ENCODE measurements at places on chromosomes 4 and X.

GRCh38 chr4:77601614-77602187 lies 3.9 kb upstream of the CXCL13 start:
- DNase-seq = peak; percentile 84

- peak; percentile 64 for DNase-seq
Measured at GRCh38 chr4:129362691-129363274, 266.8 kb downstream of the C4orf33 start.

- no peak for DNase-seq
Measured at GRCh38 chr4:118839221-118839927, 3.4 kb upstream of the SEC24D start.

DNA sequence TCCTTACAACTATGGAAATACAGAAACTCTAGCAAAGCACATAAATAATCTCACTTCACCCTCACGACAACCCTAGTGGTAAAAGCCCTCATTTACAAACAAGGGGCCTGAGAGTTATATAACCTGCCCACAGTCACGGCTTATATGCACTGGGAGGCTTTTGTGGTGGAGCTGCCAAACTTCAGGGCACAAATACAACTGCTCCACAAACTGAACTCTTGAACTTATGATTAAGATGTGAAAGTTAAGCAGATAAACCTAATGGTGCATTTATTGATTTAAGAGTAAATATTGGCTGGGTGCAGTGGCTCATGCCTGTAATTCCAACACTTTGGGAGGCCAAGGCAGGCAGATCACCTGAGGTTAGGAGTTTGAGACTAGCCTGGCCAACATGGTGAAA lies 19.0 kb downstream of the SLC2A9 start:
- no peak for DNase-seq

DNA sequence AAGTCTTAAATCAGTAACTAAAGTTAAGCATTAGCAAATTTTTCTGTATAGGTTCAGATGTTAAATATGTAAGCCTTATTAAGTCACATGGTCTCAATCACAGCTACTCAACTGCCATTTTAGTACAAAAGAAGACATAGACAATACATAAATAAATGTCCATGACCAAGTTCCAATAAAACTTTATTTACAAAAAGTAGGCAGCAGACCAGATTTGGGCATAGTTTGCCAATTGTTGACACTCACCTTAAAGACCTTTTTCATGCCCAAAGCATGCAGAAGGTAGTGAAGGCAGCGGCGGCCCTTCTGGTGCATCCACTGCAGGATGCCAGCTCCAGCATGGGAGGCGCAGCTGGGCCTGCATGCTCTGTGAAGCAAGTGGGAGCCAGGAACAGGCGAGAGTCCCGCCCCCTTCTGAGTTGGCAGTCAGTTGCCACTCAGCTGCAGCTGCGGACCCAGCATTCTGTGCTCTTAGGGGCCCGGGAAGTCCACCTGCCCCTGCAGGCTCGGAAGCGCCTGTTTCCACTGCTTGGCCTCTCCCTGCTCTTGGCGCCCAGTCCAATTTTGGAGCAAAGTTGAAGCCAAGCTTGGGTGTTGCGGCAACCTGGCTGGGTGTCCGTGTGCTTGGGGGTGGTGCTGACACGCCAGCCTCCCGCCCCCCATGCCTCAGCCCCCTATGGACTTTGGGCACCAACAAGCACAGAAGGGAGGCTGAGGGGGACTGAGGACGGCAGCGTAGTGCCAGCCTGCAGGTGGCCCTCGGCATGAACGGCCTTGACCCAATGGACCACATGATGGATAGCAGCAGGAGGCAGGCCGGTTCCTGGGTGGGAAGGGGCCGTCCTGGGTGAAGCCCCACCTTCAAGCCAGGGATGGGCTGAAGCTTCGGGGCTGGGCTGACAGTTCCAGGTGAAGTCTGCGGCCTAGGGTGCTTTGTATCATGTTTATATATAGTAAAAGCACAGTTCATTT lies 42.4 kb upstream of the PABPC4L start:
- DNase-seq = no peak

- DNase-seq = no peak
Measured at GRCh38 chrX:13311560-13311959, 8.3 kb downstream of the ATXN3L start.

- DNase-seq = no peak
Measured at GRCh38 chr4:84907145-84907544, 59.3 kb downstream of the WDFY3 start.

GRCh38 chrX:3806630-3807029 lies 93.2 kb upstream of the PRKX start:
- DNase-seq = no peak

GRCh38 chr4:145216535-145216934 lies 36.1 kb upstream of the OTUD4 start:
- DNase-seq = peak; percentile 38

- no peak for DNase-seq
Measured at GRCh38 chr4:115275615-115276014, 162.2 kb upstream of the NDST4 start.

Measured in bronchial epithelial cell (primary cell).